ENCODE measurements at places on chromosomes 5 and 9. TPM values are rescaled to one million over a fixed set of nuclear protein-coding genes. Genes with fewer than 3 reads are reported as not detected.
A peak's percentile ranks its signal among the peaks of the same experiment; 100 is the strongest.

GRCh38 chr5:34467436-34467835 is 188.7 kb upstream of the RAI14 start:
- no peak overlapping the region for H3K4me3 ChIP-seq
- no peak overlapping the region for H3K27ac ChIP-seq
- DNase-seq: no peak

DNA sequence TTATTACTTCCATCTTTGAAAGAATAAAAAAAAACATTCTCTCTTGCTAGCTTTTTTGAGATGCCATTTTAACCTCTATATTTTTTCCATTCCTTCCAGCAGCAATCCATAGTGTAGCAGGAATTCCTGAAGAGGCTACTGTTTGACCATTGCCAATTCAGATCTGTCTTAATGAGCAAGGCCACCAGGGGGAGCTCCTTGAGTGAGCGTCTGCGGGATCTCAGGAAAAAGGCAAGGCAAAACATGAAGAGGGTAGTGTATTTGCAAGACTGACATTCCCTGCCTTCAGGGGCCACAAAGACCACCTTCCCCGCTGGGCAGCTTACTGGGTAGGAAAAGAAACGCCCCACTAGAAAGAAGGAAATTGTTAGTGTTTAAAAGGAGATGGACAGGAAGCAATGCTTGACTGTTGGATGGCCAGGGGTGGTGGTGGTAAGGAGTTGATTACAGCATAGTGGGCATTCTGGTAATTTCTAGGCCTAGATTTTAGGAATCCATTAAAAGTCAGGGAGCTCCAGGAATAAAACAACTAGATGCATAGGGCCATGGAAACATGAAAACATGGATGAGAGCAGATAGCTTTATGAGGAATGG is 206.6 kb upstream of the HAPLN1 start:
- DNase-seq: peak; percentile 63
- H3K36me3 ChIP-seq: no peaks in the 10 kb centered on the region
- no peaks in the 10 kb centered on the region for H3K27me3 ChIP-seq
- H3K27ac ChIP-seq: no peak overlapping the region

DNA sequence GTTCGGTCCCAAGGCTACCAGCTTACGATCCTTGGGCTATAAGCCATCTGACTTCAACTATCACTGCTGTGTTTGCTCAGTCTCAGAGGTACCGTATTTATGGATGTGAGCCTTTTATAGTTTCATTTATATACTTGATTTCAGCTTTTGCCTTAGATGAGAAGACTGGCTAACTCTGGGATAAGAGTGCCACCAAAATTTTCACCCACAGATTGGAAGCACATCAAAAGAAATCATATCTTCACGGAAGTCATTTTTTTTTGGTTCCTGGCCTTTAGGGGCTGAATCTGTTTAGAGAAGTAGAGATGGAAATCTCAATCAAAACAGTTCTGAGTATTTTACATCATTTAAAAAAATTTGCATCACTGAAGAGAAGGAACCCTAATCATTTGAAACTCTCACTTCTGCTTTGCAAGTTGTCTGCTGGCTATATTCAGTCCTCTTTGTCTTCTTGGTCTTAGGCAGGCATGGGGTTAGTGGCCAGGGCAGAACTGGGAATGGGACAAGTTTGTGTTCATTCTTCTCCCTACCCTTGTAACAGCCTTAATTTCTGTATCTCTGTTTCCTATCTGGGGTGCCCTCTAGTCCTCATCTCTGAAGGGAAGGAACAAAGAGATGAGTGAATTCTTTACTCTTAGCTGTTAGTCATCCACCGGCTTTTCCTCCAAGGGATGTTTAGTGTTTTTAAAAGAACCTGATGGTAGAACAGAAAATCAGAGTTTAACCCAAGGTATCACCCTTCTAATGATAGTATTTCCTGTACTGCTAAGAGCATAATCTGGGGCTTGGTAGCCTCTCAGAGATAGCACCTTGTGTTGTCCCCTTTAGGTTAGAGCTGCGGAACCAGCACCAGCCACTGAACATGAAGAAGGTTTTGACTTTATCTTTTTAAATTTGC is 14.1 kb upstream of the TNFAIP8 start:
- no peak overlapping the region for H3K27ac ChIP-seq
- H3K4me1 ChIP-seq: peaks cover 30% of the 10 kb centered on the region
- DNase-seq: no peak
- H3K4me3 ChIP-seq: no peak overlapping the region
- H3K36me3 ChIP-seq: no peaks in the 10 kb centered on the region

GRCh38 chr5:156350256-156350655 is 23.3 kb downstream of the SGCD start:
- peaks cover 26% of the 10 kb centered on the region for H3K36me3 ChIP-seq
- no peaks in the 10 kb centered on the region for H3K4me1 ChIP-seq
- H3K27me3 ChIP-seq: no peaks in the 10 kb centered on the region
- H3K27ac ChIP-seq: no peak overlapping the region
- no peak for DNase-seq

GRCh38 chr5:129904667-129905472 is 605 bp downstream of the CHSY3 start:
- no peaks in the 10 kb centered on the region for H3K36me3 ChIP-seq
- H3K27ac ChIP-seq: peak overlapping the region; percentile 81

- no peaks in the 10 kb centered on the region for H3K36me3 ChIP-seq
- H3K27ac ChIP-seq: no peak overlapping the region
- no peaks in the 10 kb centered on the region for H3K27me3 ChIP-seq
- H3K4me3 ChIP-seq: no peak overlapping the region
- no peak for DNase-seq
Observed at GRCh38 chr5:32058101-32058500, 116.0 kb downstream of the GOLPH3 start.

GRCh38 chr9:116088396-116088795 is 65.2 kb upstream of the PAPPA start:
- no peak overlapping the region for H3K4me3 ChIP-seq
- H3K4me1 ChIP-seq: peaks cover 9% of the 10 kb centered on the region
- no peak overlapping the region for H3K27ac ChIP-seq
- no peaks in the 10 kb centered on the region for H3K27me3 ChIP-seq
- DNase-seq: no peak

GRCh38 chr5:138649316-138649720 is 74.1 kb upstream of the HSPA9 start:
- no peak overlapping the region for H3K27ac ChIP-seq
- H3K4me3 ChIP-seq: no peak overlapping the region
- no peaks in the 10 kb centered on the region for H3K27me3 ChIP-seq

DNA sequence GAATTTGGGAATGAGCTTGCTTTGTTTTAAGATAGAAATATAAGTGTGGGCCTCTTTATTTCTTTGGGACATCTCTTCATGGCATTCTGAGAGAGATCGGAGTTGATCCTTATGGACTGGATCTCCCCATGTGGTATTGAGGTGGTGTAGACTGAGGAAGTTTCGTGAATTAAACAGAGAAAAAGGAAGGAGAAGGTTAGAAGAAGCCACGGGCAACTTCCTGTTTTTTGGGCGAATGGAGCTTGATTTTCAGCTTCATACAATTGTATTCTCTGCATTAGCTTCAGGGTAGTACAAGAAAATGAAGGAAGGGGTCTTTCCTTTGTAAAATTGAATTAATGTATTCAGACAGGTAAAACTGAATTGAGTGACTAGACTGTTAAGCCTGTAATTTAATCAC is 70.5 kb upstream of the HMHB1 start:
- H3K4me1 ChIP-seq: peaks cover 7% of the 10 kb centered on the region
- no peaks in the 10 kb centered on the region for H3K27me3 ChIP-seq
- DNase-seq: no peak
- H3K27ac ChIP-seq: no peak overlapping the region
- H3K36me3 ChIP-seq: no peaks in the 10 kb centered on the region

The UBE2QL1 gene
- total RNA-seq: 5.0 TPM

DNA sequence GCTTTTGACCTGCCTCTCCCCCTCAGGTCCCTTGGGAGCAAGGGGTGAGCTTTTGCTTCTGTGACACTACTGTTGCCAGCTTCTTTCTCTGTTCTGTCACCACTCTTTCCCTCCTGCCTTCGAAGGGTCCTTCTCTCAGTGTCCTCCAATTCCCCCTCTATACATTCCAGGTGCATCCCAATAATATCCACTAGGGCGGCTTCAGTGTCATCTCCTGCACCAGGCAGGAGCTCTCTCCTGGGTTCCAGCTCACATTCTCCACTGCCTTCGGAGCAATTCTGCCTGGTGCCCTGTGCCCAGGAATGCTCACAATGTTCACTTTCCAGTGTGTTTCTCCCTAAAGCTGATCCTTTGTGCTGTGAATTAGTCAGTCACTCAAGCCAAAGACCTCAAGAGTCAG is 83.9 kb upstream of the CXCL14 start:
- H3K4me1 ChIP-seq: peaks cover 10% of the 10 kb centered on the region
- H3K27me3 ChIP-seq: no peaks in the 10 kb centered on the region
- DNase-seq: no peak
- H3K27ac ChIP-seq: no peak overlapping the region
- no peaks in the 10 kb centered on the region for H3K36me3 ChIP-seq

The GDA gene
- total RNA-seq: not detected

- no peak overlapping the region for H3K27ac ChIP-seq
- no peaks in the 10 kb centered on the region for H3K27me3 ChIP-seq
- H3K36me3 ChIP-seq: no peaks in the 10 kb centered on the region
- no peak for DNase-seq
Observed at GRCh38 chr5:82986404-82986803, 90.8 kb downstream of the TMEM167A start.

DNA sequence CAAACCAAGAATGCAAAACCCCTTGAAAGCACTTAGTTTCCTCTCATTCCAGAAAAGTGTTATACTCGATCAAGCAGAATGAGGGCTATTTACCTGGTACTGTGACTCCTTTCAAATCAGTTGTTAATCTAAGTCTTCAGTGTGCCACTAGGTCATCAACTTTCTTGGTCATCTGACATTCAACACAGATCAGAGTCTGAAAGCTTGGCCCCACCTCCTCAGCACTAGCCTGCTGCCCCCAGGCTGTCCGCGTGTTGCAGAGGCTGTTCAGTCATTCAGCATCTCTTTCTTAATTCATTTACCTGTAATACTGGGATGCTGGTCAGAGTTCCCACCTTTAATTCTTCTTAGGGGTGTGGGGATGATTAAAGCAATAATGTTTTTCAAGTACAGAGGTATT is 28.5 kb downstream of the ENC1 start:
- no peak overlapping the region for H3K27ac ChIP-seq
- no peak overlapping the region for H3K4me3 ChIP-seq
- DNase-seq: no peak
- no peaks in the 10 kb centered on the region for H3K4me1 ChIP-seq

The PITX1 gene
- 5.8 TPM for total RNA-seq

DNA sequence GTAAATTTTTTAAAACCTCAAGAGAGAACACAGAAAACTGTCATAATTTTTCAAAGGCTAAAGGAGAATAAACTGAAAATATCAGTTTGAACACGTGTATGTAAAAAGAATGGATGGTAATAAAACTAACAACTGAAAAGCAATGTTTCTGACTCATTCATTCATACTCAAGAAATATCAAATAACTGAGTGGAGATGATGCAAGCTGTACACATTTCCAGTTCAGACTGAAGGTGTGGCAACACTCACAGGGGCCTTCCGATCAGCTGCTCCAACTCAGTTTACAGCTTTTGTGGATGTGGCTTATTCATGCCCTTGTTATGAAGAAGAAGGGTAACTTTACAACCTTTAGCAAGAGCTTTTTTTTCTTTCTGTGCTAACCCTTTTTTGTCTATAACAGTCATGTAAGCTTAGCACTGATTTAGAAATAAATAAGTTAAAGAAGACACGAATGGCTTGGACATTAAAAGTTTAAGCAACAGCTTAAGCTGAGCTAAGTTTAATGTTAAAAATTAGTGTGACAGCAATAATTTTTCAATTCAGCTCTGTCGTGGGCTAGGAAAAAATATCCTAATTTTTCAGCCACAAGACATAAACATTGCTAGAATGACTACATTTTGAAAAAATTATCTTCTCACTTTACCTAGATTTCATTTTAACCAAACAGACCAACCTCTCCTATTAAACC is 453.5 kb downstream of the RAB3C start:
- peak overlapping the region; percentile 49 for H3K27ac ChIP-seq
- DNase-seq: peak; percentile 75
- H3K27me3 ChIP-seq: no peaks in the 10 kb centered on the region

The NR2F1 gene
- 17.5 TPM for total RNA-seq

DNA sequence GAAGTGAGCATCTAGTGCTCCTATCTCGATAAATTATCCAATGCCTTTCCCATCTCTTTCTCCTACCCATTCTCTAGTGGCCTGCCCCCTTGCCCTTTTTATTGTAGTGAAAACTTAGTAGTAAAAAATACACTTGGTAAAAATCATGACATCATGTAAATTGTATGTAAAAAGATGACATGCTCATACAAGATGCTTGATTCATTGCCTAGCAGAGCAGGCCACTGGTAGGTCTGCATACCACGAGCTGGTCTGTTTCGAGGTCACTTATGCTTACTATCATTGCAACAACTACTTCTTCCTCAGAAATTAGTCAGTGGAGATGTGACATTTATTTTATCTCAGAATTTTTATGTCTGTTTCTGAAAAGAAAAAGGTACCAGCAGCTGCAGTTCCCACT is 177.3 kb downstream of the C9orf152 start:
- no peaks in the 10 kb centered on the region for H3K36me3 ChIP-seq
- H3K4me1 ChIP-seq: no peaks in the 10 kb centered on the region
- no peak for DNase-seq
- H3K27me3 ChIP-seq: no peaks in the 10 kb centered on the region
- H3K27ac ChIP-seq: no peak overlapping the region

DNA sequence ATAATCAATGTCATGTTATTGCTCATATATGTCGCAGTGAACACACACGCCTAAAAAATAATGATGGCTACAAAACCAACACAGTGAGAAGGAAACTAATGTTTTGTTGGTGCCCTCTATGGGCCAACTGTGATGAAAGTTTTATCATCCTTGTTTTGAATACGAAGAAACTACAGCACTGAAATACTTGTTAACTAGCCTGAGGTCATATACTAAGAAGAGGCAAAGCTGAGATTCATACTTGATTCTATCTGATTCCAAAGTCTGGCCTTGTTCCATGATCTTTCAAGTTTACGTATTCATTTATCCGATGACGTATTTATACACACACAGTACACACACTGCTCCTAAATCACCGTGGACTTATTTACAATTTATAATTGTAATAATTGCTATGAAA is 16.1 kb upstream of the DRD1 start:
- H3K27ac ChIP-seq: no peak overlapping the region
- H3K4me3 ChIP-seq: no peak overlapping the region
- H3K4me1 ChIP-seq: no peaks in the 10 kb centered on the region
- H3K27me3 ChIP-seq: no peaks in the 10 kb centered on the region

GRCh38 chr5:157902449-157903116 is 43.6 kb upstream of the CLINT1 start:
- no peaks in the 10 kb centered on the region for H3K27me3 ChIP-seq
- H3K4me3 ChIP-seq: no peak overlapping the region
- no peaks in the 10 kb centered on the region for H3K36me3 ChIP-seq
- DNase-seq: no peak

DNA sequence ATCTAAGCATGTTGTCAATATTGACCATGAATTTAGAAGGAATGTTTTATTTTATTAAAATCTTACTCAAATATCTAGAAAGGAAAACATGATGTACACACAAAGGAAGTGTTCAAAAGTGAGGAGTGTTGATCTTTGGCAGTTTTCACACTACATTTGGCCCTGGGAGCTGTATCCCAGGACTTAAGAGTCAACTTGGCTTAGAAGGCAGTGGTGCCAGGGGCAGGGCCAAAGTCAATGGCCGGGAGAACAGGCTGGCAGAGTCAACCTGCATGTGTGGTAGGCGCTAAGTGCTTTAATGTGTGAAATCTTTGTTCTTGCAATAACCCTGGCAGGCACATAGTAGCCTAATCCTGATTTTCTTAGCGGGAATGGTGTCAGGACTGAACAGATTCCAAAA is 228.4 kb downstream of the TENT4A start:
- no peaks in the 10 kb centered on the region for H3K4me1 ChIP-seq
- DNase-seq: no peak
- no peaks in the 10 kb centered on the region for H3K27me3 ChIP-seq
- no peak overlapping the region for H3K4me3 ChIP-seq
- H3K27ac ChIP-seq: no peak overlapping the region
